ENCODE measurements at places on chromosomes 1 and 21.

DNA sequence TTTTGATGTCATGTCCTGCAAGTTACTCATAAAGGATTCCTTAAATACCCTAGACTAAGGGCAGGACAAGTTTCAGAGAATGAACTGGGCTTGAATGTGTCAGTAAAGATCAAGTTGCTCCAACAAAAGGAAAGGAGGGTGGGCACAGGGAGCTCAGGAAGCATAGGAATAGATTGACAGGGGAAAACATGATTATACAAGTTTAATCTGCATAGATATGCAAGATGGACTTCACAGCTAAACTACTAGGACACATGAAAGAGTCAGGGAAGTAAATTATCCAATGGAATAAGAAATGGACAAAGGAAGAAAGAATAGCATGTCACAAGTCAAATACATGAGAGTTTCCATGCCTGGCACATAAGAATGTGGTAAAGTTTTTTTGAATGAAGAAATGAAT lies 203.9 kb upstream of the SAMSN1 start:
- DNase-seq = no peak

DNA sequence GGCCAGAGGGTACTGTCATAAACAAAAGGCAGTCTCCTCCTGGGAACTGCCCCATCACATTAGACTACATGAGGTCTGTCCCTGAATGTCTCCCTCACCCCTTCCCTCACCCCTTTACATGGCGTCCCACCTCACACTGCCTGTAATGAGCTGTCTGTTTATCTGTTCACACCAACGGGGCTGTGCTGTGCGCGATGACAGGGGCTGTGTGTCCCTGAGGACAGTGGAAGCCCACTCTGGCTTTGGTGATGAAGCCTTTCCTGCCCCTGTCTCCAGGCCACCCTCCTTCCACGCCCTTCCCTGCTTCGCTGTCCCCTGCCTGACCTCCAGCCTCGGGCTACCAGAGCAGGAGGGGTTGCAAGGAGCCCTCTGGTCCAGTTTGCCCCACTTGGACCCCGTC lies 22.7 kb downstream of the RHBG start:
- no peak for DNase-seq

- peak; percentile 64 for DNase-seq
Observed at GRCh38 chr1:148264374-148265276, 112.5 kb upstream of the NBPF11 start.

DNA sequence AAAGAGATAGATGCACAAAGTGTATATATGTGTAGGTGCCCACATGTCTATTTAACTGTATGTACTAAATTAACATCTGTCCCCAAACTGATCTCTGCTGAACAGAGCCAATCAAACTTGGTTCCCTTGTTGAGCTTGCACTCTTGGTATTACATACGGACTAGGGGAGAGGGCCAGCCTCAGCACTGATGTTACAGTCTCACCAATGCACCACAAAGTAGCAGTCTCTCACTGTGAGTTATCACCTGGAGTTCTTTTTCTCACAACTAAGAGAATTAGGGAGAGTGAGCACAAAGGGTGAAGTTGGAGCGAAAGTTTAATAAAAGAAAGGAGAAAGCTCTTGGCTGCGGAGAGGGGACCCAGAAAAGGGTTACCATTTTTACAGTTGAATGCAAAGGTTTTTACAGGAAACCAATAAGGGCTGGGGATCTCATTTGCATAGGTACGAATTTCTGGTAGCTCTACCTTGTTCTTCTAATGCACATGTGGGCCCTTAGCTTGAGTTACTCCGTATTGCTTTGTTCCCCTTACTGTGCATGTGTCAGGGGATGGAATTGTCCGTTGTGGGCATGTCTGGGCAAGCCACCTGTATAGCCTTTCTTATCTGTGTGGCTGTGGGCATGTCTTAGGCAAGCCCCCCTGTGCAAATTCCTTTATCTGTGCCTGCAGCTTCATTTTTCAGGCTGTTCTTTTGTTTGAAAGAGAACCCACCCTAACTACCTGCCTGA lies 13.3 kb upstream of the CHI3L2 start:
- no peak for DNase-seq

DNA sequence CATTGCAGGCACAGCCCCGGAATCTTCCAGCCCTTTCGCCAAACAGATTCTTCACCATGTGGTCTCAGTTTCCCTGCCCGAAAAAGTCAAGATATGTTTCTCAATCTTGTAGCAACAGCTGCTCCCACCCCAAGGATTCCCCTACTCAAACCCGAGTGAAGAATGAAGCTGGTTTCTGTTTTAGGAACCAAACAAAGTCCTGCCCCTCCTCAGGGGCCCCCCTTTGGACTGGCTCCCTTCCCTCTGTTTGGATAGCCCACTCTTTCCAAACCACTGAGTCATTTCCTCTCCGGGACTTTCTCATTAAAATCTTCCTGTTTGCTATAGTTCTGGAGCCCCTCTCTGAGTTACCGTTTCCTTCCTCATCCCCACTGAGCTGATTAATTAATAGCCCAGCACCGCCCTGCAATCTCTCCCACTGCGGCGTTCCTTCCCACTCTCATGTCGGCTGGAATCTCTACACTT lies 100.9 kb downstream of the TSEN15 start:
- peak; percentile 39 for DNase-seq

GRCh38 chr21:42676808-42677207 lies 23.4 kb downstream of the PDE9A start:
- no peak for DNase-seq

All from astrocyte of the hippocampus (primary cell).